ENCODE measurements at places on chromosomes 12 and 14.

GRCh38 chr12:64390275-64390851, at the start of gene C12orf56:
TSS of gene C12orf56 (minus strand) at chr12:64390758. CDS start at chr12:64390565, 193 bp downstream.
- DNase-seq = no peak

DNA sequence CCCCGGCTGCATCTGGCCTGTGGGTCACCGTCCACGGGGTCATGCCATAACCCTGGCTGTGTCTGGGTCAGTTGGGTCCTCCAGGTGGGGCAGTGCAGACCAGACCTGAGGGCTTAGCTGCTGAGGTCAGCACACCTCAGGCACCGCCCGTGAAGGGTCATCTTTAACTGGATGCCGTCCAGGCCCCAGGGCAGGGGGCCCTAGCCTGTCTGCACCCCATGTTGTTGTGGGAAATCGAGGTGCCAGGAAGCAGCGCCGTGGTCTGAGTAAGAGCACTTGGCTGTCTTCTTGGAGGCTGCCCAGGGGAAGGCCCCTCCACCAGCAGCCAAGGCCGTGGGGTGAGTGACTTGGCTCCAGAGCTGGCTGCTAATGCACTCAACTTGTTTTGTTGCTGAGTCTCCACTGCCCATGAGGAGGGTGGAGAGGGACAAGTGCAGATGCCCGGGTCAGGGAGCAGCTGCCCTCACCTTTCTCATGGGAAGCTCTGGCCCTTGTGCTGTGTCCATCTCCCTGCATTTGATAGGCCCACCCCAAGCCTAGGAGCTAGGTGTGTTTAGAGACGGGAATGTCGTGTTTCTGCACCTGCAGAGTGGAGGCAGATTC, 317.2 kb downstream of the TMEM121 start:
- DNase-seq = no peak

DNA sequence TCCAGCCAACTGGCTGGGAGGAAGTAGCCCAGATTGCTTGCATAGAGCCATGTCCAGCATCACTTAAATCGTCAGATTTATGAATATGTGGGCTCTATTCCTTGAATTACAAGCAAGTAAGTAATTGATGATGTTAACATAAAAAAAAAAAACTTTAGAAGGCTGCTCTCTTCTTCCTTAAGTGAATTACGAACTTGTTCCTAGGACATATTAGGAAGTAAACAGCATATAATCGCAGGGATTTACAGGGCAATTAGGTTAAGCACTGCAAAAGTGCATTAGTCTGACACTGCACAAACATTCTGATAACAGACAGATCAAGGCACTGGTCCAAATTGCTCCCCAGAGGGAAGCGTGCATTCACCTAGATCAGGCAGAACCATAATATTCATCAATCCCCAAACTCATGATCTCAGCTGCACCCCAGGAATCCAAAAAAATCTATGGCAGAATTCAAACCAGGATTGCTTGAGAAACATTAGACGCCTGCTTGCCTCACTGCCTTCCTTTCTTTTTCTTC, 293.2 kb downstream of the TMEM132D start:
- no peak for DNase-seq

DNA sequence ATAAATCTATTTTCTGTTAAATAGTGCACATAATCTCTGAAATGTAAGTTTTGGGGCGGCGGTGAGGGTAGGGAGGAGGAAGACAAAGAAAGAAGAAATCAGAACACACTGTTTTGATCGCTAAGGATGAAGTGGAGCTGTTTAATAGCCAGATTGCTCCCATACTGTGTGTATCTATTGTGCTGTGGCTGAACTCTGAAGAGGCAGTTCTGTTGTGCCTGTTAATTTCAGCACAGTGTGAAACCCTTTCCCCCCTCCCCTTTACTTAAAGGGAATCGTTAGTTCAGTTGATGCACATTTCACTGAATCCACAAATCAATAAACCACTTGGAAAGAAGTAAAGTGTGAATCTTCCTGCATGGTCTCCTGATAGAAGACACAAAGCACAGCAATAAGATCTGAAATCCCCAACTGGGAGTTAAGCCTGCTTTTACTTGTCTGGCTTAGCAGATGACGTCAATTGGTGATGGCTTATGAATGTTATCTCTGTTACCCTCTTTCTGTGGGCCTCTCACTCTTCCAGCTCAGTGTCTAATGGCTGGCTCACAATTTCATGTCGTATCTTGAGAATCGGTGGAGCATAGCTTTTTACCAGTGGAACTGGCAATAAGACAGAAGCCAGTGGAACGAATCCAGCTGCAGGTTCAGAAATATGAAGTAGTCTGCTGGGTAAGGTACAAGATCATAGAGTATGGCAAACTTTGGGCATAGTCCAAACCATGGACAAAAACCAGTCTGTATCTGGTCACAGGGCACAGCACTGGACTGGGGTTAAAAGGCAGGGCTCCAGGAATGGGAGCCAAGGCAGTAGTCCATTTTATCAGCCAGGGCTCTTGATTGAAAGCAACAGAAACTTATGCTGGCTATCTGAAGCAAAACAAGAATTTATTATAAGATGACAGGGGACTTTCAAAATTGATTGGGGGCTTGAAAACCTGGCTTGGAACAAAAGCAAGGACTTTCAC, 413.5 kb upstream of the SEL1L start:
- DNase-seq = no peak

- no peak for DNase-seq
Measured at GRCh38 chr12:7719946-7720730, 8.9 kb downstream of the DPPA3 start.

- DNase-seq = no peak
Measured at GRCh38 chr14:71248194-71248593, 340.9 kb downstream of the PCNX1 start.

DNA sequence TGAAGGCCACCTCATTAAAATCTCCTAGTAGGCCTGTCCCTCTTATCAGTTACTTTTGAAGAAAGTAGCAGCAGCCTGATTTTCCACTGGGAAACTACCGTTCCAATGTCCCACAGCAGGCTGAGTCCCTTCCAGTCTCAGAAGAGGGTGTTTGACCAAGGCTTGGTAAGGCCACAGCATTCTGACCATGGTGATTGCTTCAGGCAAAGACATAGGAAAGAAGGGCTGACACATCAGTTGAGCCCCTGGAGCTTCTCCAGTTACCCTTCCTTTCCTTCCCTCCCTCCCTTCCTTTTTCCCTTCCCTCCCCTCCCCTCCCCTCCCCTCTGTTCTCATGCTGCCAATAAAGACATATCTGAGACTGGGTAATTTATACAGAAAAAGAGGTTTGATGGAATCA, 234.3 kb upstream of the NOS1 start:
- no peak for DNase-seq

DNA sequence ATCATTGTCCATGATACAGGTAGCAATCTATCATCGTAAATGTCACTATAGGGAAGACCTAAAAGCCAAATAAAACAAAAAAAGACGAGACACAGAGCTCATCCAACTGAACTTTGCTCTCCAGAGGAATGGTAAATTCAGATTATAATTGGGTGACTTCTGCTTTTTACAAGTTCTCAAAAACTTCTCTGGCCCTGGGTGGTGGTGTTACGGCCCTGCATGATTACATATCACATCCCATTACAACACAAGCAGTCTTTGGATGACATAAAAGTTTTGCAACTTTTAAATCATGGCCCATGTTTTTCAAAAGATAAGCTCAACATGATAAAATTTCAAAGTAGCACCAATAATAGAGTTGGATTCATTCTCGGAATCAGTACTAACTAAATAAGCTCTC, 299.6 kb downstream of the DIO2 start:
- no peak for DNase-seq

GRCh38 chr14:58915646-58916045, 272.8 kb upstream of the DAAM1 start:
- DNase-seq = no peak
